ENCODE measurements at places on chromosomes 5 and 9.

DNA sequence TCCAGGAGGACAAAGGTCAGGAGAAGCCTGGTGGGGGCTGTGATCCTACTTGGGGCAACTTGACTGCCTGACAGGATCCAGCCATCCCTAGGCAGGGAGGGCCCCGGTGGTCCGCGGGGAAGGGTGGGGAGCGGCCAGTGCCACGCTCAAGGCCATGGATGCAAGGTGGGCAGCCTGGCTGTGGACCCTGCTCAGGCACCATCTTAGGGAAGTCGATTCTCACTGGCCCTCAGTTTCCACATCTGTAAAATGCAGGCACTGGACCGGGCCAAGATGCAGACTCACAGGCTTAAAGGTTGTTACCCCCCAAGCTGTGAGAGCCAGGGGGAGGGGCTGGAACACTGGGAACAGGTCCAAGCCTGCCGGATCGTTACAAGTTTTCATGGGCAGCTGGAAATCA is 8.7 kb upstream of the DOLPP1 start:
- DNase-seq: no peak

- no peak for DNase-seq
These were observed 317.7 kb downstream of the PDE4D start for GRCh38 chr5:59575648-59576445.

DNA sequence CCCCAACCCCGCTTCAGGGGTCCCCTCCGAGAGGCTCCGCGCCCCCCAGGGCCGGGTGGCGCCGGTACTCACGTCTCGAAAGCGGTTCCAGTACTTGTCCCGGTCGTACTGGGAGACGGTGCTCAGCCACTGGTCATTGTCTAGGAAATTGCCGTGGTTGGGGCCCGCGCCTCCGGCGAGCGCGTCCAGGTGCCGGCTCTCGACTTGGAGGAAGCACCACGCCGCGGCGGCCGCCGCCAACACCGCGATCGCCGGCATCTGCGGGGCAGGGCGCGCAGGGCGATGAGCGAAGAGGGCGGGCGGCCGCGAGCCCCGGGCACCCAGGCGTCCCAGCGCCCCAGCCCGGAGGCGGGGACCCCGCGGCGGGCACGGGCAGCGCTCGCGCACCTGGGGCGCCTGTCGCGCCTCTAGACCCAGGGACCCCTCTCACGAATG is 808 bp downstream of the SPOCK1 start:
- DNase-seq: no peak

DNA sequence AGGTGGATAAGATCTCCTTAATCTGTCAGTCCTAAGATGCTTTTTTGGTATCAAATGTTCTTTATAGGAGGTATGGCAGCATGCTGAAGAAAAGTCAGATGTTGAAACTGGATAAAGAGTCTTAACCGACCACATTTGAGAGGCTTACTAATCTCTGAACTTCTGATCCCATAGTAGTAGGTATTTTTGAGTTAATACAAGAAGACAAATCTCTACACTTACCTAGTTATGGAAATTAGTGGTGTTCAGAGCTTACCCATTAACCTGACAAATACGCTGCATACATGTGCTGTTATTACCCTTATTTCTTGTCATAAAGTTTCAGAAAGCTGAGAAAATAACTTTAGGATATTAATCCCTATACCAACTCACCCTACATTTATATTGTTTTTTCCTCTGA is 83.0 kb downstream of the ISL1 start:
- no peak for DNase-seq

GRCh38 chr9:77210116-77210515 is 32.8 kb downstream of the VPS13A start:
- DNase-seq: no peak

- DNase-seq: no peak
These were observed 5.8 kb upstream of the PPARGC1B start for GRCh38 chr5:149724130-149724840.

DNA sequence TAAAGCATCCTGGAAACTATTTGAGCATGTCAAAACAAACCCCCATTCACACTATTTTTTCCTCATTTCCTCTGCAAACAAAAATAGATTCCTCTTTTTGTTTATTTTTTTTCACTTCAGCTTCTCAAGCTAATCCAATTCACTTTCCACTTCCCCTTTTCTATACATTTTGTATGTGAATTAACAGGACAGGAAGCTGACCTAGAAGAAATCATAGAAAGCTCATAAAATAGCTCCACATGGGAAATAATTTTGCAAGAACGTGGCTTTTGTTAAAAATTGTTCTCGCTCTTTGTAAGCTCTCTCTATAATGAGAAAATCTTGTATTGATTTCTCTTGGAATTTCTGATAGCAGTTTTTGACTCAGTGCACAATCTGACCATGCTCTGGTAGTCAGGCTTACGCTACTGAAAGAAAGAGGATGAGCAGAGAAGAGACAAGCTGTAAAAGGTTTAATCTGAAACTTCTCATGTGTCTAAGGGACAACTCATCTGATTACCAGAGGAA is 215.8 kb downstream of the ADAMTS12 start:
- DNase-seq: no peak

- DNase-seq: no peak
These were observed 257.6 kb downstream of the FAM114A2 start for GRCh38 chr5:153780876-153781705.

DNA sequence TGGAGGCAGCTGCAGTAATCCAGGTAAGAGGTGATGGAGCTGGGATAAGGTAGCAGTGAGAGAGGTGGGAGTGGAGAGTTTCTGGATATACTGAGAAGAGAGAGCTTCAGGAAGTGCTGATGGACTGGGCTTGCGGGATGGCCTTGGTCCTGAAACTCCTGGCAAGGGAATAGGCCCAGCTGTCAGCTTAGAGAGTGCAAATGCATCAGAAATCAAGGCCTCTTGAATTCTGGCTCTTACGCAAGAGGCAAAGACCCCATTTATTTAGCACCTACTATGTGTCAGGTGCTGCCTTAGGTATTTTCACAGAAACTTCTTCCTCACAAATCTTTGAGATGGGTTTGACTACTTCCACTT is 227.2 kb upstream of the MAP3K1 start:
- no peak for DNase-seq

DNA sequence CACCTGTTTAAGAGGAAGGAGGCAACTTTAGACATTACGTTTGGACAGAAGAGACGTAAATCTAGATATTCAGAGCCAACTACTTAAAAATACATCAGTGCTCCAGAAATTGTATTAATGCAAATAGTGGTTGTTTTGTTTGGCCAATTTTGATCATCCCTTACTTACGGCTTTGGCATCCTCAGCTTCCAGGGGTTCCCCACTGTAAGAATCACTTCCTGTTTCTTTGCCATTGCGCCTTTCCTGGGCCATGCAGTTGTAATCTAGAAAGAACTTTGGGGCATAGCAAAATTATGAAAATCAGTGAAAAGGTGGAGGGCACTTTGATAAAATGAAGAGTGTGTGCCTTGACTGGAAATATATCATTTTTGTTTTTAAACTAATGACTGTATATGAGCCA is 537.2 kb upstream of the TLE4 start:
- no peak for DNase-seq

Data from activated CD4-positive, alpha-beta T cell treated with anti-CD3 and anti-CD28 coated beads for 24 hours (primary cell).